ENCODE measurements at places on chromosomes 5 and 9. TPM values are rescaled to one million over a fixed set of nuclear protein-coding genes. Genes with fewer than 3 reads are reported as not detected.

Gene GARNL3
- total RNA-seq, result 4.0 TPM

Gene PCDHB12
- not detected for total RNA-seq

Gene FOXD4L3
- not detected for total RNA-seq

Gene KIF24
- total RNA-seq, result 0.71 TPM

Gene EGFLAM
- not detected for total RNA-seq

Gene TRMT10B
- total RNA-seq, result 11.7 TPM

Gene MSMP
- 0.78 TPM for total RNA-seq

All from activated B cell treated with CpG ODN at 0.5 μM for 24 hours (primary cell).